ENCODE measurements at places on chromosomes 1 and 21.
A peak's percentile ranks its signal among the peaks of the same experiment; 100 is the strongest.

DNA sequence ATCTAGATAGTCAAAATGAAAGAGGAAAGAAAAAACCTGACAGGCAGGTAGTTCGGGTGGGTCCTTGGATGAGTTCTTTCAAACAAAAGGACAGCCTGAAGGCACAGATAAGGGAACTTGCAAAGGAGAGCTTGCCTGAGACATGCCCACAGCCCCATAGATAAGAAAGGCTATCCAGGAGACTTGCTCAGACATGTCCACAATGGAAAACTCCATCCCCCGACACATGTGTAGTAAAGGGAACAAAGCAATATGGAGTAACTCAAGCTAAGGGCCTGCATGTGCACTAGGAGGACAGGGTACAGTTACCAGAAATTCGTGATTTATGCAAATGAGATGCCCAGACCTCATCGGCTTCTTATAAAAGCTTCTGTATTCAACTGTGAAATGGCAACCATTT, 281.5 kb downstream of the NEGR1 start:
- no peak for DNase-seq

- peak; percentile 56 for DNase-seq
Measured at GRCh38 chr1:214427871-214428277, 123.5 kb downstream of the PTPN14 start.

GRCh38 chr1:164846731-164847691, 288.0 kb downstream of the PBX1 start:
- DNase-seq: no peak

GRCh38 chr1:91548376-91549040, 47.9 kb downstream of the CDC7 start:
- no peak for DNase-seq

DNA sequence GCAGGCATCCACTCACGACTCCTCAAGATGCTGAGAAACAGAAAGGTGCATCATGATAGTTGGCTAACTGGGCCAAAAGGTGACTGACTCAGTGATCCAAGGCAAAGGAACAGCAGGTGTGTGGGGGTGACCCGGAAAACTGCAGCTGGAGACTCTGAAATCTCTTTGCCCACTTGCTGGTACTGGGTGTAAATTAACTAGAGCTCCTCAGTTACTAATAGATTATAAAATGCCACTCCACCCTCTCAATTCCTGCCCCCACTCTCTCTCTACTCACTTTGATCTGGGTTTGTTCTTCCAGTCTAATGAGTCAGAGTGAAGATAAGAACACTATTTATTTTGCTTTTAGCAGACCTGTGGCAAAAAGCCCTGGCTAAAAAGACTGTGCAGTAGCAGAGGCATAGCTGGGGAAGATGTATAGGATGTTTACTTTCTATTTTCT, 7.2 kb upstream of the PIGC start:
- DNase-seq: no peak

- DNase-seq: no peak
Measured at GRCh38 chr1:172976222-172977041, 74.3 kb downstream of the TNFSF18 start.

DNA sequence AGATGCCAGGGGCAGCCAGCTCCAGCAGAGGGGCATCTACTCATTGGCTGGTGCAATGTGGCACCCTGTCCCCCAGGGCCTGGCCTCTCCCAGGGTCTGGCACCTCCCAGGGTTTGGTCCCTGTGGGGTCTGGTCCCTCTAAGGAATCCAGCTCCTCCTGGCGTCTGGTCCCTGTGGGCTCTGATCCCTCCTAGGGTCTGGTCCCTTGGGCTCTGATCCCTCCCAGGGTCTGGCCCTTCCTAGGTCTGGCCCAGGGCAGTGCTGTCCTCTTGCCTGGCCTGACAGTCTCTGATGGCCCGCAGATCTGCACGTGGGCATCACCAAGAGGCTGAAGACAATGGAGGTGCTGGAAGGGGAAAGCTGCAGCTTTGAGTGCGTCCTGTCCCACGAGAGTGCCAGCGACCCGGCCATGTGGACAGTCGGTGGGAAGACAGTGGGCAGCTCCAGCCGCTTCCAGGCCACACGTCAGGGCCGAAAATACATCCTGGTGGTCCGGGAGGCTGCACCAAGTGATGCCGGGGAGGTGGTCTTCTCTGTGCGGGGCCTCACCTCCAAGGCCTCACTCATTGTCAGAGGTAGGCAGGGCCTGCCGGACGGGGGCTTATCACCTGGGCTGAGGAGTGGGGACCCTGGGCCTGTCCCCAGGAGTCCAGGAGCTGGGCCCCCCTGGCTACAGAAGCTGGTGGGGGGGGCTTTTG, 73.9 kb downstream of the OBSCN start:
- no peak for DNase-seq

DNA sequence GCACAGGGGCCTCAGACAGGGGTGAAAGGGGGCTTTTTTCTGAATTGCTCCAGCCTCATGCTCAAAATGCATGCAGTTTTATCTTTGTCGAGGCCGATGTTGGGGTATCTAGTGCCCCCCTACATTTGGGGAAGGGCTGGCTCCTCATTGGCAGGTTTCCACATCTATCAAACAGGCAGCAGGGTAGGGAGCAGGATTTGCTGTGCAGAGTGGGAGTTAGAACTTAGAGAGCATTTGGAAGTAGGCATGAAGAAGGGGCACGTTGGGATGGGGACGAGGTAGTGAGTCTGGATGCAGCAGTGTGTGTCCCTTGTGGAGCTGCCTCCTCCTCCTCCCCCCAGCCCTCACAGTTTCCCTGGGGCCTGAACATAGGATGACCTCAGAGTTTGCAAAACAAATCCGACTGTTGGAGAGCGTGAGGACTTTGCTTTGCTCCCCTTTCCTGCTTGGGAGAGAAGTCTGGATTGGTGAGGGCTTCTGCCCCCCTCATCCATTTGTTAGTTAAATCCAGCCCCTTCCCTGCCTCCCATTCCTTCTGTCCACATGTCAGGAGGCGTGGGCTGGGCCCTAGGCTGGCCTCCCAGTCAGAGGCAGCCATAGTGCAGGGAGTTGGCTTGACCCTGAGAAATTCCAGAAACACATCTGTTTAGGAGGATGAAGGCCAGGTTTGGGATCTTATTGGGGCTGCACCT, 36.9 kb upstream of the GPR37L1 start:
- no peak for DNase-seq

- no peak for DNase-seq
Measured at GRCh38 chr21:39110431-39110830, 72.8 kb downstream of the PSMG1 start.

DNA sequence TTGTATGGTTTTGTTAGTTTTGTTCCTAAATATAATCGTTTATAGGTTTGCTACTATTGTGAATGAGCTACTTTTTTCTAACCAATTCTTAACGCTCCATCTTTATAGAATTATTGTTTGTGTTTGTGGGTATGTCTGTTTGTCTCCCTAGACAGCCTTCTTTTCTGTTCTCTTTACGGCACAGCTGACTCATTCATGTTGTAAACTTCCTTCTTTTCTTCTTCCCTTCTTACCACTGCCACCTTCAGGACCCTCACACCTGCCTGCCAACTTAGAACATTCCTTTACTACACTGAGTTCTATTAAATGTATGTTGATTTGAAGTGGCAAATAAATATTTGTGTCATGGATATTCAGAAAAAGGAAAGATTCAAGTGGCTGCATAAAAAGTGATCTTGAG, 29.1 kb downstream of the AK5 start:
- DNase-seq: no peak

Measured in GM06990 (cell line).